ENCODE measurements at places on chromosomes 5 and 9. TPM values are rescaled to one million over a fixed set of nuclear protein-coding genes. Genes with fewer than 3 reads are reported as not detected.

- no peaks in the 10 kb centered on the region for H3K4me1 ChIP-seq
- no peak overlapping the region for H3K4me3 ChIP-seq
- H3K27me3 ChIP-seq, result no peaks in the 10 kb centered on the region
- H3K36me3 ChIP-seq, result no peaks in the 10 kb centered on the region
Observed at GRCh38 chr5:10489810-10490426, 48.2 kb downstream of the ROPN1L start.

GRCh38 chr5:76663573-76663972 is 40.4 kb upstream of the F2RL2 start:
- peaks cover 9% of the 10 kb centered on the region for H3K36me3 ChIP-seq
- peak; percentile 33 for DNase-seq
- H3K27ac ChIP-seq, result no peak overlapping the region

DNA sequence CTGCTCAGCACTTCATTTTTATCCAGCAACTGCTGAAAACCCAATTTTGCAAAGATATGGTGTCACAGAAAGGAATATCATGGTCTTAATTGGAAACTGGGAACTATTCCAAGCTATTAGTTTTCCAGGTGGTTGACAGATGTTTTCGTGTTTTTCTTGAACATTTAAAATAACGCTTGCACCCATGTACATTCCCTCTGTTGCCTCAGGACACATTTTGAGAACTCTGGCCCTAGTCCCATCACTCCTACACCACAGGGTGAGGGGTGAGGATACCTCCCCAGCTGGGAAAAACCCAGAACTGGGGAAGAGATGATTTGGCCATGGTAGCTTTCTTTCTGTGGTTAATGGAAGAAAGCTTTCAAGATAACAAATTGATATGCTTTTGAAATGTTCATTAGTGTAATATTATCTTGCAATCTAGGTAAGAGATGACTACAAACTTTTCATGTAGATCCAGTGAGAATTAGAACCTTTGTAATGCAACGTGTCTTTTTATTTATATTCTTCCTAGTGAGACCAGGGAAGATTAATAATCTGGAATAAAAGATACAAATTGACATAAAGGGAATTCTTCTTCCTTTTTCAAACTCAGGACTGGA is 627.0 kb downstream of the RAB3C start:
- no peaks in the 10 kb centered on the region for H3K36me3 ChIP-seq
- no peaks in the 10 kb centered on the region for H3K27me3 ChIP-seq
- no peaks in the 10 kb centered on the region for H3K4me1 ChIP-seq
- no peak overlapping the region for H3K27ac ChIP-seq

GRCh38 chr5:2960294-2960693 is 208.8 kb upstream of the IRX2 start:
- no peaks in the 10 kb centered on the region for H3K4me1 ChIP-seq
- no peaks in the 10 kb centered on the region for H3K27me3 ChIP-seq
- H3K36me3 ChIP-seq, result no peaks in the 10 kb centered on the region
- H3K4me3 ChIP-seq, result no peak overlapping the region
- no peak overlapping the region for H3K27ac ChIP-seq

DNA sequence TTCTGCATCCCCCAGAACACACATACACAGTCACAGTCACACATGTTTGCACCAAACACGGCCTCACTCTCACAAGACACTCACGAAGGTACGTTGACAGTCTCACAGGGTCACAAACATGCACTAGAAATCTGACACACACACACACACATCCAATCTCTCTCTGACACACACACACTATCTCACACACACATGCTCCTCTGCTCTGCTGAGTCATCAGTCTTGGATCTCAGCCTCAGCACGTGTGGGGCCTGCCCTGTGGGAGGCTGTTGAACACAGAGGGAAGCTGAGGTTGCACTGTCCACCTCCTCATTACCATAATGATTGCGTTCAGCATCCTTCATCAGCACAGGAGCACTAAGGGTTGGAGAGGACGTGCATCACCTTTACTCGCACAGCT is 188.8 kb downstream of the MTRR start:
- H3K27ac ChIP-seq, result no peak overlapping the region
- no peaks in the 10 kb centered on the region for H3K27me3 ChIP-seq
- no peak for DNase-seq
- H3K36me3 ChIP-seq, result no peaks in the 10 kb centered on the region
- H3K4me3 ChIP-seq, result no peak overlapping the region

DNA sequence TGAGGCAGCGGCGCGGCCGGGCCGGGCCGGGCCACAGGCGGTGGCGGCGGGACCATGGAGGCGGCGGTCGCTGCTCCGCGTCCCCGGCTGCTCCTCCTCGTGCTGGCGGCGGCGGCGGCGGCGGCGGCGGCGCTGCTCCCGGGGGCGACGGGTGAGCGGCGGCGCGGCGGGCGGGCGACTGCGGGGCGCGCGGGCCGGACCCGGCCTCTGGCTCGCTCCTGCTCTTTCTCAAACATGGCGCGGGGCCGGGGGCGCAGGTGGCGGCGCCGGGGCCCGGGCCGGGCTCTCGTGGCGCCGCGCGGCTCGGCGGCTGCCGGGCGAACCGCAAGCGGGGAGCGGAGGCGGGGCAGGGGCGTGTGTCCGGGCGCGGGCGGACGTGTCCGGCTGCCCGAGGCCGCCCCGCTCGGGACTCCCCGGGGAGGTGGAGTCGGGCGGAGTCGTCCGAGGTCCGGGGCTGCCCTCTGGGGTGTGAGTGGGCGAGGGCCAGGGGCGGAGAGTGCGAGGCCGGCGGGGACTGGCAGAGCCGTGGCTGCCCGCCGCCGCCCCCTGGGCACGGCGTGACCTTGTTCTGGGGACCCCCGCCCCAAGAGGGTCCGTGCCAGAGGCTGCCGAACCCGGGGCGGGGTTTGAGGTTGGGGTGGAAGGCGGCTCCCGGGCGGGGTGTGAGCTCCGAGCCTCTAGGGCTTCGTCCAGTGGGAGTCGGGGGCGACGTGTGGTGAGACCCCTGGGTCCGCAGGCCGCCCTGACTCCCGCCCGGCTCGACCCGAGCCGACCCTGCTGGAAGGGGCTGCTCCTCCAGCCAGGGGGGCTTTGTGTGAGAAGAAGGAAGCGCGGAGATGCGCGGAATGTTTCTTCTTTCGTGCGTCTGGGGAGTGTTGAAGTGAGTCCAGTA is 485 bp downstream of the TGFBR1 start:
- H3K4me1 ChIP-seq, result peaks cover 23% of the 10 kb centered on the region
- peak; percentile 78 for DNase-seq
- no peaks in the 10 kb centered on the region for H3K36me3 ChIP-seq
- no peaks in the 10 kb centered on the region for H3K27me3 ChIP-seq
- peak overlapping the region; percentile 45 for H3K4me3 ChIP-seq

GRCh38 chr9:105957830-105958229 is 263.5 kb downstream of the TMEM38B start:
- H3K36me3 ChIP-seq, result no peaks in the 10 kb centered on the region
- H3K27me3 ChIP-seq, result no peaks in the 10 kb centered on the region
- H3K27ac ChIP-seq, result no peak overlapping the region
- no peaks in the 10 kb centered on the region for H3K4me1 ChIP-seq
- no peak overlapping the region for H3K4me3 ChIP-seq

DNA sequence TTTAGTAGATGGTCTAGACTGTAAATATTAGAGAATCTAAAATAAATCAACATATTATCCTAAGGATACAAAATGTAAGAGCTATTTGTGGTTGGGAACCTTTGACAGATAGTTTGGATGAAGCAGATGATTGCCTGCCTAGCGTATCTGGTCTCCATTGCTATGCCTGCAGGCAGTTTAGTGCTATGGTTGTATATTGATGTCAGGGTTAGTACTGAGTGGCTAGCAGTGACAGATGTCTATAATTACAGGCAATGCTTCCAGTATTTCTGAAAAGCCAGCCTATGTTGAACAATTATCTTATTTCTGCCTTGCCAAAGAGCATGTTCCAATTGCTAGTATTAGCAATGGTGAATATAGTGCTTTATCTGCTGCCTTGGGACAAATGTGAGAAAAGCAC is 151.3 kb upstream of the TLX3 start:
- no peak overlapping the region for H3K27ac ChIP-seq
- DNase-seq, result no peak
- no peaks in the 10 kb centered on the region for H3K27me3 ChIP-seq
- no peaks in the 10 kb centered on the region for H3K4me1 ChIP-seq

GRCh38 chr9:135131488-135131887 is 44.0 kb downstream of the OLFM1 start:
- no peak overlapping the region for H3K27ac ChIP-seq
- H3K27me3 ChIP-seq, result no peaks in the 10 kb centered on the region
- H3K36me3 ChIP-seq, result no peaks in the 10 kb centered on the region
- DNase-seq, result no peak

- H3K27me3 ChIP-seq, result no peaks in the 10 kb centered on the region
- H3K4me3 ChIP-seq, result no peak overlapping the region
- H3K4me1 ChIP-seq, result no peaks in the 10 kb centered on the region
- H3K36me3 ChIP-seq, result no peaks in the 10 kb centered on the region
- no peak overlapping the region for H3K27ac ChIP-seq
Observed at GRCh38 chr5:130400091-130400490, 495.8 kb downstream of the CHSY3 start.

- peaks cover 6% of the 10 kb centered on the region for H3K4me1 ChIP-seq
- DNase-seq, result no peak
- no peak overlapping the region for H3K4me3 ChIP-seq
- no peaks in the 10 kb centered on the region for H3K36me3 ChIP-seq
- H3K27ac ChIP-seq, result peak overlapping the region; percentile 25
Observed at GRCh38 chr9:5608298-5609225, 20.3 kb upstream of the RIC1 start.

- H3K36me3 ChIP-seq, result no peaks in the 10 kb centered on the region
- no peaks in the 10 kb centered on the region for H3K4me1 ChIP-seq
- no peaks in the 10 kb centered on the region for H3K27me3 ChIP-seq
- no peak overlapping the region for H3K4me3 ChIP-seq
- H3K27ac ChIP-seq, result no peak overlapping the region
- DNase-seq, result no peak
Observed at GRCh38 chr5:1027631-1028441, 19.2 kb downstream of the NKD2 start.

DNA sequence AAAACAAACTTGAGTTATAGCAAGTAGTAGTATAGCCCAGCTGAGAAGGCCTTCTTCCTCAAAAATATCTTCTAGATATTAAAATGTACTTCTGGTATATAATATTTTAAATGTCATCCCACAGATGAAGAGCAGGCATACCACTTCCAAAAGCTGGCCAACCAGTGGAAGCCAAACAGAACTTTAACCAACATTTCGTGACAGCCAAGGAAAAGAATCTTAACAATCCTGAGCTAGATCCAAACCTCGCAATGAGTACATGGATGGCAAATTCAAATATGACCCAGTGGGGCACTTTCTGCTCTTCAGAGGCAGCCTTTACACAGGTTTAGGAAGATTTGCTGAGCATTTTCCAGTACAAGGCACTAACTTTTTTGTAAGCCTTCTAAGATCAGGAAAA is 91.8 kb upstream of the ACO1 start:
- H3K27ac ChIP-seq, result no peak overlapping the region
- no peaks in the 10 kb centered on the region for H3K27me3 ChIP-seq

GRCh38 chr5:645421-645820 is 33.3 kb downstream of the CEP72 start:
- no peak overlapping the region for H3K27ac ChIP-seq
- H3K27me3 ChIP-seq, result no peaks in the 10 kb centered on the region
- no peaks in the 10 kb centered on the region for H3K36me3 ChIP-seq

DNA sequence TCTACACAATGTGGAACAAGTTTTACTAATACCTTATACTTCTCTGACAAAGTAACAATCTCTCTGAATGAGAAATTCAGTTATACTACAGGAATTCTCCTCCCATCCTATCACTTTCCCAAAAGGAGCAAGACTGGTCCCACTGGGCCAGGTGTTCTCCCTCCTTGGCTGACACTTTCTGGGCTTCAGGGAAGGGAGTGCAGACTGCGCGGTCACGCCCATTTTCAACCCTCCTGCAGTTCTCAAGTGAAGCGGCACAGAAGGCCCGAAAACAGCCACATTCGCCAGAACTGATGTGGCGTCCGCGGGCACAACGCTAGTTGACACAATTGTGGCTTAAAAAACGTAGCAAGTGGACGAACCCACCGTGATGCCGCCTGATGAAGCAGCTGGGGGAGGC is 603 bp downstream of the SAXO1 start:
- H3K27ac ChIP-seq, result no peak overlapping the region
- no peaks in the 10 kb centered on the region for H3K36me3 ChIP-seq
- DNase-seq, result no peak
- H3K4me1 ChIP-seq, result no peaks in the 10 kb centered on the region
- no peak overlapping the region for H3K4me3 ChIP-seq
- peaks cover 3% of the 10 kb centered on the region for H3K27me3 ChIP-seq

DNA sequence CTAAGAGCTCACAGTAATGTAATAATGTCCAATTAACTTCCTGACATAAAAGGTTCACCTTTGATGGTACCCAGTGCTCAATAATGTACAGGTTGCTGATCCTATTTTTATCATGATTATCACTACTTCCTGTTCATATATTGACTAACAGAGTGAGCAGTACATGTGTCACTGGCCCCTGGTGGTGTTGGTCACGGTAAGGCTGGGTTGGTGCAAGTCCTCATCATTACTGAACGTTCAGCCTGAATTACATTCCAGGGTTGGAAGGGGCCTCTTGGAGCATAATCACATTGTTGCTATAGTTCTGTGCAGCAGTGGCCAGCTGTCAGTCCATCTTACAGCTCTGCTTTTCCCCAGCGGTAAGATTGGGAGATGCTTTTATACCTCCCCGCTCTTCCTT is 24.2 kb upstream of the CKMT2 start:
- no peaks in the 10 kb centered on the region for H3K36me3 ChIP-seq
- no peaks in the 10 kb centered on the region for H3K4me1 ChIP-seq
- no peak overlapping the region for H3K4me3 ChIP-seq
- no peak for DNase-seq
- no peaks in the 10 kb centered on the region for H3K27me3 ChIP-seq

GRCh38 chr5:150458802-150459557 is 9.4 kb upstream of the RPS14 start:
- H3K27ac ChIP-seq, result no peak overlapping the region
- no peaks in the 10 kb centered on the region for H3K36me3 ChIP-seq
- DNase-seq, result peak; percentile 88
- H3K27me3 ChIP-seq, result no peaks in the 10 kb centered on the region
- no peaks in the 10 kb centered on the region for H3K4me1 ChIP-seq
- H3K4me3 ChIP-seq, result no peak overlapping the region

- no peaks in the 10 kb centered on the region for H3K36me3 ChIP-seq
- peak; percentile 84 for DNase-seq
- H3K4me1 ChIP-seq, result peaks cover 26% of the 10 kb centered on the region
- peak within 1 kb of the TSS; percentile 68 for H3K4me3 ChIP-seq
- H3K27ac ChIP-seq, result peak within 1 kb of the TSS; percentile 75
Observed at GRCh38 chr5:172283020-172283861, at the start of gene UBTD2. UBTD2 (minus strand) TSS chr5:172283764; CDS start chr5:172283665, 99 bp downstream.

- H3K4me1 ChIP-seq, result peaks cover 14% of the 10 kb centered on the region
- H3K4me3 ChIP-seq, result no peak overlapping the region
- DNase-seq, result no peak
Observed at GRCh38 chr9:128370367-128370751, 815 bp upstream of the URM1 start.

The SV2C gene
- under 0.01 TPM for polyA plus RNA-seq

The PDE6A gene
- polyA plus RNA-seq, result 0.97 TPM

The DIRAS2 gene
- 2.8 TPM for polyA plus RNA-seq

The PIP5KL1 gene
- 0.54 TPM for polyA plus RNA-seq

All from adrenal gland (tissue), 19 donors.